ENCODE measurements at places on chromosomes 11 and 22.

GRCh38 chr11:132742929-132743328 is 789.4 kb downstream of the OPCML start:
- DNase-seq, result no peak

- DNase-seq, result no peak
Observed at GRCh38 chr11:32316858-32317642, 118.3 kb downstream of the WT1 start.

GRCh38 chr11:61293867-61294716 is 1.0 kb downstream of the VWCE start:
- no peak for DNase-seq

DNA sequence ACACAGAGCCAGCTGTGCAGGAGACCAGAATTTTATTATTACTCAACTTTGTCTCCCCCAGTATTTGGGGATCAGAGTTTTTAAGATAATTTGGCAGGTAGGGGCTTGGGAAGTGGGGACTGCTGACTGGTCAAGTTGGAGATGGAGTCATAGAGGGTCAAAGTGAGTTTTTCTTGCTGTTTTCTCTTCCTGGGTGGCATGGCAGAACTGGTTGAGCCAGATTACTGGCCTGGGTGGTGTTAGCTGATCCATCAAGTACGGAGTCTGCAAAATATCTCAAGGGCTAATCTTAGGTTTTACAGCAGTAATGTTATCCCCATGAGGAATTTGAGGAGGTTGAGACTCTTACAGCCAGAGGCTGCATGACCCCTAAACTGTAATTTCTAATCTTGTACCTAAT is 153.5 kb downstream of the OR4C45 start:
- DNase-seq, result no peak

- DNase-seq, result no peak
Observed at GRCh38 chr11:111835665-111836064, 35.7 kb downstream of the ALG9 start.

DNA sequence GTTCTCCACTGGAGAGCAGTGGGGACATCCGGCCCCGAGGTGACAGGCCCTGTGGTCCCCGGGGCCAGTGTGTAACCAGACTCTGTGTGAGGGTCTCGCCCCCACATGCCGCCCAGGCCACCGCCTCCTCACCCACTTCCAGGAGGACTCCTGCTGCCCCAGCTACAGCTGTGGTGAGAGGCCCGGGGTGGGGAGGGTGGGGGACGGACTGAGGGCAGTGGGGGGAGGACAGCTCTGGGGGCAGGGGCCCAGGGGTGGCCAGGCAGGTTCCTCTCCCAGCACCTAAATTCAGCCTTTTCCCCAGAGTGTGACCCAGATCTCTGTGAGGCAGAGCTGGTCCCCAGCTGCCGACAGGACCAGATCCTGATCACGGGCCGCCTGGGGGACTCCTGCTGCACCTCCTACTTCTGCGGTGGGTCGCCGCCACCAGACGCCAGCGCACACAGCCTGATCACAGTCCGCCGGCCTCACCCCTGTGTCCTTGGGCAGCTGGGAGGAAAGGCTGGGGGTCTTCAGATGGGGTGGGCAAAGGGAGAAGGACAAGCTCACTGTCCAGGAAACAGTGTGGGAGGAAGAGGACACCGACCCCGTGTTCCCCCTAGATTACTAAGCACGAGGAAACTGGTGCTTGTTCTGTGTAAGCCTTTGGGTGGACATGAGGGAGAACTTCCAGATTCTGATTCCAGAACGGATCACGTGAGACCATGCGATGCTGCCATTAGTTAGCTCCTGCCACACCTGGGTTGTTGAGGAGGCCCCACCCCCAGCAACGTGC is 84.4 kb upstream of the MYOD1 start:
- no peak for DNase-seq

- peak; percentile 34 for DNase-seq
Observed at GRCh38 chr11:67648140-67648795, 2.3 kb downstream of the ACY3 start.

DNA sequence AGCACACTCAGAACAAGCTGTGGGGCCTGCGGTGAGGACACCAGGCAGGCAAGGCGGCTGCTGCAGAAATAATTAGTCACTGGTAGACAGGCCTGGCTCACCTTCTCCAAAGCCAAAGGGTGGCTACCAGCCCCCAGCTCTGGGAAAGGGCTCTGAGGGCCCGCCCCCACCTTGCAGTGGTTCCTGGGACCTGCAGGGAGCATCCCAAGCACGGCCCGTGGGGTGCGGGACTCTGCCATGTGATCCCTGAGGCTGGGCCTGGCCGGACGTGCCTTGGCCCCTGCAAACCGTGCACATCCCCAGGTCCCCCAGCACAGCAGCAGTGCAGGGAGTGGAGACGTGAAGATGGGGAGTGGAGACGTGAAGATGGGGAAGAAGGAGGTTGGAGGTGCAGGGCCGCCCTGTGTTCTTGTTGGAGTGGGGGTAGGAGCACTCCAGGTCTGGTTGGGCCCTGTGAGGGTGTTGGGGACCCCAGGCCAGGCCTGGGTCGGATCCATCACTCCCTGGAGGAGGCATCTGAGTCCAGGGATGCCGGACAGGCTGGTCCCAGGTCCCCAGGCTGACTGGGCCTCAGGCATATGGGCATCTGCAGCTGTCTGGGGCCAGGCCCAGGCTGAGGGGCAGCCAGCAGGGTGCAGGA is 41.9 kb downstream of the RTN4R start:
- DNase-seq, result no peak

- DNase-seq, result no peak
Observed at GRCh38 chr11:87803748-87804147, 371.5 kb downstream of the RAB38 start.

DNA sequence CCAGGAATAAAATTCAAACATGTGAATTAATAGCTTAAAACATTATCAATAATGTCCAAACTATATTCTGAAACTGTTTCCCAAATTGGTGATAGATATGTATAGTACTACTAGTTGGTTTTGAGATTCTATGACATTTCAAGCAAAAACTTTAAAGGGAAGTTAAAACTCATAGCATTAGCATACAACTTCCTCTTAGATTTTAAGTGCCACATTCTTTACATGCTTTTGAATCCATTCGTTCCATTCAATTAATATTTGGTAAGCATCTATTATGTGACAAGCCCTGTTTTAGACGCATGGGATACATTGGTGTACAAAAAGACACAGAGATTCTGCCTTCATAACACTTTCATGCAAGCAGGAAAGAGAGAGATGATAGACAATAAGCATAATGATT is 8.9 kb downstream of the PATL1 start:
- DNase-seq, result no peak

- DNase-seq, result no peak
Observed at GRCh38 chr11:74695705-74696280, 35.4 kb downstream of the CHRDL2 start.

- no peak for DNase-seq
Observed at GRCh38 chr11:10601837-10602236, 33.4 kb upstream of the LYVE1 start.

DNA sequence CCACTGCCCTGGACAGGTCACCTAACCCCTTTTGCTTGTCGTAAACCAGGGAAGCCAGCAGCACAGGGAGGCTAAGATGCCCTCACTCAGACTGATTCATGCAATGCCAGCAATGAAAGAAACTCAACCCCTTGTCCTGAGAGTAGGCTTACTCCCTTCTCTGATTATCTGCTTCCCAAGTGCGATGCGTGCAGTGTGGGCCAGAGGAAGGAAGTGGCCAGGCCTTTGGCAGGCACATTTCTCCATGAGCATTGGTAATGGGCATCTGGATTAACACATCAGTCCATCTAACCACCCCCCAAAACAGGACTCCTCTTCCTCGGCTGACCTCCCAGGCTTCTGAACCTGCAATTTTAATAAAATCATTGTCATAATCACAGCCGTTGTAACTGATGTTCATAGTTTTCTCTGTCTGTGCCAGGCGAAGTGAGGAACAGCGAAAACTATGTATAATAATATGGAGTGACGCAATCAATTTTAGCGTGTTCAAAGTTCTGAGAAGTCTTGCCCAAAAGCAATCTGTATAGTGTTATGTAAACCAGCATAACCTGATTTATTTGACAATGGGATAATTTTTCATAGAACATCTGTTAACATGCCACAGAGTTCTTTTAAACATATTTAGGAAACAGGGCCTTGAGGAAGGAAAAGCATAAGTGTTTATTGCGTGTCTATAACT is 33.9 kb downstream of the TST start:
- DNase-seq, result no peak

- DNase-seq, result no peak
Observed at GRCh38 chr11:8080674-8081590, at the start of gene TUB. TSS of gene TUB (plus strand) at chr11:8081211. CDS start at chr11:8081511, 300 bp downstream.

- no peak for DNase-seq
Observed at GRCh38 chr11:69497221-69497787, 15.8 kb downstream of the LINC01488 start.

DNA sequence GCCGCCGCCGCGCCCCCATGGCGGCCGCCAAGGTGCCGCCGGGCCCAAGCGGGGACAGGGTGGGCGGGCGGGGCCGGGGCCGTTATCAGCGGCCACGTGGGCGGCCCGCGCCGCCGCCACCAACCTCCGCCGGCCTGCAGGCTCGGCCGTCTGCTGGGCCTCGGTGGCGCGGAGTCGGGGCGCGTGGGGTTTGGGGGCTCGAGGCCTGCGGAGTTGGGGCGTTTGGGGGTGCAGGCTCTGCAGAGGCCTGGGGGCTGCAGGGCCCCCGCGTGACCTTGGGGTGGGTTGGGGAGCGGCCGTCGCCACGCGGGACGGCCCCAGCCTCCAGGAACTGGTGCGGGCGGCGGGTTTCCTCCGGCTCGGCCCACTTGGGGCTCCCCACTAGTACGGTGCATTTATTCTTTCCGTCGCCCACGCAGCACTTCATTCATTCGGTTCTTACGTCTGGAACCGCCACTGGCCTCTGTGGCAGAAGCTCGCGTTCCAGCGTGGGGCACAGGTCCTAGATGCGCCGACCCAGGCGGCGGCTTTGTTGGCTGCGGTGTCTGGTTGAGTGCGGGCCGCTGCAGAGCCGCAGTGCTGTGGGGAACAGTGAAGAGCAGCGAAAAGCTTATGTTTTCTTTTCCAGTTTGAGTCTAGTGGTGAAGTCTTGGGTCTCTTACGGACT is 740 bp upstream of the TRMT2A start:
- DNase-seq, result no peak

DNA sequence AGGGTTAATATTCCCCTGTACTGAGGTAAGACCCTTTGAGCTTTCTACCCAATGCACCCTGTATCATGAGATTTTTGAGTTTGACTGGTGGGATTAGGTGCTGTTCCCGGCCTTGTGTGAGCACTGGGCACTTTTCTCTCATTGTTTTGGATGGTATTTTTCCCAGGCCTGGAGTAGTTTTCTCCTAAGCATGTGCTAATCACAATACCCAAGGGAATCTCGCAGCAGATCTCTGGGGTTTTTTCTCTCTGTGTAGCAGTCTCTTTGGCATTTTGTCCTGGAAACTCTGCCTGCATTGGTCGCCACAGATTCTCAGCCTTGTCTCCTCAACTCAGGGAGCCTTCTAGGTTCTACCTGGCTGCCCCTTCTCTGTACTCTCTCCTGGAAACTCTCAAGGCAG is 19.9 kb downstream of the IGHMBP2 start:
- DNase-seq, result no peak

DNA sequence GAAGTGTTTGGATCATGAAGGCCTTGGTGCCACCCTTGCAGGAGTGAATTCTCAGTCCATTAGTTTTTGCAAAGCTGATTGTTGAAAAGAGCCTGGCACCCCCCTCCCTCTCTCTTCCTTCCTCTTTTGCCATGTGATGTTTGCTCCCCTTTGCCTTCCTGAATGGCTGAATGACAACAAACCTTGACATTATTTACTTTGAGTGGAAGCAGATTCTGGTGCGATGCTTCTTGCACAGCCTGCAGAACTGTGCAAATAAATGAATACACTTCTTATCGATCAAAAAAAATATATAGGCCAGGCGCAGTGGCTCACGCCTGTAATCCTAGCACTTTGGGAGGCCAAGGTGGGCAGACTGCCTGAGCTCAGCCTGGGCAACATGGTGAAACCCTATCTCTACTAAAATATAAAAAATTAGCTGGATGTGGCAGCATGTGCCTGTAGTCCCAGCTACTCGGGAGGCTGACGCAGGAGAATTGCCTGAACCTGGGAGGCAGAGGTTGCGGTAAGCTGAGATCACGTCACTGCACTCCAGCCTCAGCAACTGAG is 2.0 kb upstream of the NARS2 start:
- DNase-seq, result no peak

DNA sequence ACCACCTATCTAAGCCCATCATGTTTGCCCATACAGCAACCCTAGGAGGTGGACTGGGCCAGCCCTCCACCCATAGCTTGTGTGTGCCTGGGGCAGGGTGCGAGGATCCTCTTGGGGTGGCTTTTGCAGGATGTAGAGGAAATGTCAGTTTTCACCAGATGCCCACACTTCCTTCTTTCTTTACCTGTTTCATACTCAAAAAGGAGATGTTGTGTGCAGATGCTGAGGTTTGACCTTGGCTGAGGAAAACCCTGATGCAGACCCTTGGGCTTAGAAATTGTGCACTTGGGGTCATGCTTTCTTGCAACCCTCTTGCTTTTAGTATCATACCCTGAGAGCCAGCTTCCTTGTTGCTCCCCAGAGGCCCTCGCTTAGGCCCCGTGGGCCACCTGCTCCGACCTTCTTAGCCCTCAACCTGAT is 2.2 kb downstream of the HTR3A start:
- no peak for DNase-seq

DNA sequence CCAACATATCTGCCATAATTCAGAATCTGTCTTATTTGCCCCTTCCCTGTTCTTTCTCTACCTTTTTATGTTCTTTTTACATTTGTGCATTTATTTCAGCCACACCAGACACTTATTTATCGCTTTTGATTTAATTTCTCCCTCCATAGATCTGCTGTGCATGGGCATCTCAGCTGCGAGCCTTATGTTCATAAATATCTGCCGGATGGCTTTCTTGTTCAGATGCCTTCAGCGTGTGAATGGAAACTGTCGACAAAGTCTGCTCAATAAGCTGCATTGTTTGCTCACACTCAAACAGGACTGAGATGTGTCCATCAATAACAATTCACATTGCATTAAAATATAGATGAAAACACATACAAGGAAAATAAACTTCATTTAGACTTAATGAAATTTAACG is 374.6 kb upstream of the FAT3 start:
- DNase-seq, result no peak

DNA sequence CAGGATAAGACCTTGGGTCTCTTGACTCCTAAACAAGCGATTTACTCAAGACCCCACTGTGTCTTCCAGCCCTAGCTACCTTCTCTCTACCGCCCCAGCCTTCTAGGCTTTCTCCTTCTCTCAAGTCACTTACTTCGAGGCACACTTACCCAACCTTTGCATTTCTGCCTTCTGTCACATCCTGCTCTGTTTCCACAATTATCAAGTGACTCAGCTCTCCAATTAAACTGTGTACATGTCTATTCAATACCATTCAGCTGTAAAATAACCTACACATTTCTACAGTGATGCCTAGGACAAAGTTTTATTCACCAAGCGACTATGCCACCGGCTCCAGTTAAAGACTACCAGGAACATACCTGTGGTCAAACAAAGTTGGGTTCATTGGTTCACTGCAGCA is 69.0 kb downstream of the LARGE1 start:
- DNase-seq, result no peak

GRCh38 chr22:46587061-46587460 is 33.1 kb upstream of the GRAMD4 start:
- DNase-seq, result no peak

All from activated CD8-positive, alpha-beta memory T cell treated with anti-CD3 and anti-CD28 coated beads for 1 hour (primary cell).